ENCODE measurements at places on chromosomes 5 and 9.

DNA sequence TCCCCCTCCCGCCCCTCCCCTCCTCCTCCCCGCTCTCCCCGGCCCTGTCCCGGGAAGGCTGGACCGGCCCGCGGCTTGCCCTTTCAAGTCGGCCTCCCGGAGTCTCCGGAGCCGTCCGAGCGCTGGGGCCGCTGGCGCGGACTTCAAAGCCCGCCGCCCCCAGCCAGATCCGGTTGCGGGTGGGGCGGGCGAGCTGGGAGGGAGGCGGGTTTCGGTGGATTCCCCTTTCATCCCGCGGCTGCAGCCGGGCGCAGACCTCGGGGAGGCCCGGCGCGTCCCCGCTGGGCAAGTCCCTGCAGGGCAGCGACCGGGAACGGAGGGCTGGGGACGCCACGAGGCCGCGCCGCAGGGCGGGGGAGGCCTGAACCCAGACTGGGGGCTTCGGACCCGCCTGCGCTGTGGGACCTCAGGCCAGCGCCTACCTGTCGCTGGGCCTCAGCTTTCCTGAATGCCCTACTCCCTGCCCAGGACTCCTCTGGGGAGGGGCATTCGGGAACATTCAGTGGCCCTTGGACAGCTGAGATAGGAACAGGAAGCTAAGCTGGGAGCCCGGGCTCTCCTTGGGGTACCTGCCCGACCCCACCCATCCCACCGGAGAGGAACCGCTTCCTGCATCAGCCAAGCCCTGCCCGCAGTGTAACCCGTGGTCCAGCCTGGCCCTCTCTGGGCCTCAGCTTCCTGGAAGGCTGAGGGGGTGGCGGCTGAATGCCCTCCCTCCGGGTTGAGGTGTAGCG is 23.4 kb downstream of the C9orf50 start:
- DNase-seq = no peak

DNA sequence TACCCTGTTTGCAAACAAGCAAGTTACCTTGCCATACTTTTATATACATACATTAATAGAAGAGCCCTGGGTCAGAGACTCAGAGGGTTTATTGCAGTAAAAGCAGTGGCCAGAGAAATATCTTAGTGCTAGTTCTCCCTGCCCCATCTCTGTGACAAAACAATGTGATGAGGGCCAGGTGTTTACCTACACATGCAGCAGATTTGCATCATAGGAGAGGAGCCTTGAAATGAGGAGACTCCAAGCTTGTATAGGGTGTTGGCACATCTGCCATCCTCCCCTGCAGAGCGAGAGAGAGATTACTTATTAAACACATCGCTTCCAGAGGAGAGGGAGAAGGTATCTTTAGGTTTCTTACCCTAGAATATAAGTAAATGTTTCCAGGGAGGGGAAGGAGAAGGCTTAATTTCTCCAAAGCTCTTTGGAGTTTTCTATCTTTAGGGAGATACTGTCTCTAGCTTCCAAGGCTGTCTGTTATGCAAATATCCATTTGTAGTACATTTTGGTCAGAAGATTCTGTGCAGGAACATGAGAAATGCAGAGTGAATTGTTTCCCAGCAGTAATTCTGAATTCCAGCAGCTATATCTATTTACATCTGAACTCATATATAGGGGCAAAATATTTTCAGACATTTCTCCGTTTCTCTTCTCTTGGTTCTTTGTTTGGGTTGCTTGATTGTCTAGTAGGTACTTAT is 15.7 kb downstream of the FER start:
- DNase-seq = no peak

GRCh38 chr9:7439355-7439995 is 360.1 kb downstream of the DMAC1 start:
- no peak for DNase-seq

GRCh38 chr5:67059744-67060490 is 136.7 kb downstream of the CD180 start:
- no peak for DNase-seq

DNA sequence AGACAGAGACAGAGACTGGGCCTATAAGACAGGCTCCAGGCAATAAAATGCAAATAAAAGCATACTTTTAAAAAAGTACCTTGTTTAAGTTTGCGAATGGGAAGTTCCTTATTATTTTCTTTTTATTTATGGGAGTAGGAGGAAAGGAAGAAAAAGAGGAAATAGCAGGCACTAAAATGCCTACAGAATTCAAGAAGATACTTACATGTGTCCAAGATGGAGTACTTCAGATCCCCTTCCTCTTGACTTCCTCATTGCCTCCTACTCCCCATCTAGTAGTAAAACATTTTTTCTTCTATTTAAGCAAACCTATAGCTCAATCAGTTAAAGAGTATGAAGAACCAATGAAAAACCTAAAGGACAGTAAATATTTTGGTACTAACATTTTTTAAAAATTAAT is 24.8 kb downstream of the GKAP1 start:
- DNase-seq = no peak

GRCh38 chr9:99158629-99159028 is 53.7 kb downstream of the TGFBR1 start:
- no peak for DNase-seq

GRCh38 chr5:113061846-113062780 is 85.5 kb downstream of the DCP2 start:
- no peak for DNase-seq

- peak; percentile 78 for DNase-seq
Observed at GRCh38 chr5:168291342-168291963, at the start of gene WWC1. TSS of gene WWC1 (plus strand) at chr5:168291645. CDS start at chr5:168292153, 508 bp downstream.

DNA sequence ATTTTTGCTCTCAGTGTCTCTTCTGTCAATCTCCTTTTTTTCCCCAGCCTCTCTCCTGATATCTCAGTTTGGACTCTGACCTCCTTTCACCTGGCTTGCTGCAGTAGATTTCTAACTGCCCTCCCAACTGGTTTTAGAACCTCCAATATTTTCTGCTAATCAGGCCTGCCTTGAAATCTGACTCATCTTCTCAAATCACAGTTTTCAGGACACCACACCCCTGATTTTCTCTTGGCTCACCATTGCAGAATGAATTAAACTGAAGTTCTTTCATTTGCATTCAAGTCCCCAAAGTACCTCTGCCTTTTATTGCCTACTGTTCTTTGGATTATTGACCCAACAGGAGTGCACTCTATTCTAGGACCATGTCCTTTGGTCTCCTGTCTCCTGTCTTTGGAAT is 310.4 kb upstream of the TRPC7 start:
- no peak for DNase-seq

DNA sequence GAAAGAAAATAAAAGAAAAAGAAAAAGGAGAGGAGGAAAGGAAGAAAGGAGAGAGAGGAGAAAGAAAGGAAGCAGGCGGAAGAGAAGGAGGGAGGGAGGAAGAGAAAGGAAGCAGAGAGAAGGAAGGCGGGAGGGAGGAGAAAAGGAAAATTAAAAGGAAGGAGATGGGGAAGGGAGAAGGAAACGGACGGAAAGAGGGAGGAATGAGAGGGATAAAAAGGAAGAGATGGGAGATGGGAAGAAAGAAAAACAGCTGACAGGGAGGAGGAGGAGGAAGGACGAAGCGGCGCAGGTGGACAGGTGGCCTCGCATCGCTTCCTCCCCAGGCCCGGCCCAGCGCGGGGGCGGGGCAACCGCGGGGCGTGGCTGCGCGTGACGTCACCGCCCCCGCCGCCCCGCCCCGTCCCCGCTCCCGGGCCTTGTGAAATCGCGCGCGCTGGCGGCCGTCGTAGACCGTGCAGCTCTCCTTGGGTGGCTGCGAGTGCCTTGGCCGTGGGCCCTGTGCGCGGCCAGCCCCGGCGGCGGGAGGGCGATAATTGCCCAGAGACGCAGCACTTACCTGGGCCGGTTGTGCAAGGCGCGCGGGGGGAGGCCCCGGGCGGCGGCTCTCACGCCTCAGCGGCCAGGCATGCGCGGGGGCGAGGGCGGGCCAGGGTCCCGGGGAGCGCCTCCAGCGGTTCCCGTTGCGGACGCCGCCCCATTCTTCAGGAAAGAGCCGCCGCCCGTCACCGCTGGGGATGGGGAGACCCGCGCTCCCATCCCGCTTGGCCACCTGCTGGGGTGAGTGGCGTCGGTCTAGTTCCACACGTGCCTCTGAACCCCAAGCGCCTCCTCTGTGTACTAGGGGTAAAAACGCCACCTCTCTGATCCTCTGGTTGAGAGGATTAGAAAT is 49.6 kb upstream of the FOXE1 start:
- DNase-seq = peak; percentile 90

GRCh38 chr9:127912296-127912695 is 4.5 kb downstream of the ST6GALNAC4 start:
- DNase-seq = no peak

DNA sequence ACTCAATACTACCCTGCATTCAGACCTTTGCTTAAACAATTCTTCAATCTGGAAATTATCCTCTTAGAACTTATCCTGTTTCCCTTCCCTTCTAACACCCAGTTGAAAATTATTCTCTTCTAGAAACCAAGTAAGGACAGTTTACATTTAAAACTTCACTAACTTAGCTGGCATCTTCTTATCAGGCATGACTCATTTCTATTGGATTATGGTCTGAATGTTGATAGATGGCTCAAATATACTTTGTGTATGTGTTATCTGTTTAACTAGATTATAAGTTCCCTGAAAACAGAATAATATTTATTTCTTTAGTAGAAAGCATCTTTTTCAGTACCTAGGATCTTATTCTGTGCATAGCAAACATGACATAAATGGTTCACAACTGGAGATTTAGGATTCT is 161.9 kb downstream of the PPP2R2B start:
- DNase-seq = no peak

- DNase-seq = no peak
Observed at GRCh38 chr9:34230556-34230955, 51.7 kb downstream of the UBAP1 start.

DNA sequence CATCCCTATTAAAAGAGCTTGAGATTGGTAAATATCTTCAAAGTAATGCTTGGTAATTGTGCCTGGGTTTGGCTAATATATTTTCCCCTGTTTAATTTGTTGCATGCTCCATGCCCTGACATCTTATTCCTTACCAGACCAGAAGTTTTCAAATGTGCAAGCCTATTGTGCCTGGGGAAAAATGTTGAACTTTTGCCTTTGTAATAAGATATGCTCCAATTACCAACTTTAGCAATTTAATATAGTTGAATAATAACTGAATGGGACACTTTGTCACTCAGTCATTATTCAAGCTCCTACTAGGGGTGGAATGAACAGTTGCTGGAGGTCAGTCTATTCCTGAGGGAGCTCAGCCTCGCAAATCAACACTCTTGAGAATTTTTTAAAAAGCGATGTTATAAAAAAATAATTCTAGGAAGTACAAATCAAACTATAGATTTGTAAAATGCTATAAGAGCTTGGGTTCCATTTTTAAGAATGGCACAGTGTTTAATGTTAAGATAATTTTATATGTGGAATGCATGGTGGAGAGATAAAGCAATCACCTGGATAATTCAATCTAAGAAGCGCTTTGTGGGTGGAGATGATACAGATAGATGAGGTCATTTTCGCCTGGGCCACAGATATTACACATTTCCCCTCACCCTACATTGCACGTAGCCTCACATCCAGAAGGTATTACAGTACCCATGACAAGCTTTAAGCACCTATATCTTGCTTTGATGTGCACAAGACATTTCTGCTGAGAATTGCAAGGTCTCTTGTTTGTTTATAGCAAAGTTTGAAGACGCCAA is 231.8 kb downstream of the PIK3R1 start:
- DNase-seq = no peak

DNA sequence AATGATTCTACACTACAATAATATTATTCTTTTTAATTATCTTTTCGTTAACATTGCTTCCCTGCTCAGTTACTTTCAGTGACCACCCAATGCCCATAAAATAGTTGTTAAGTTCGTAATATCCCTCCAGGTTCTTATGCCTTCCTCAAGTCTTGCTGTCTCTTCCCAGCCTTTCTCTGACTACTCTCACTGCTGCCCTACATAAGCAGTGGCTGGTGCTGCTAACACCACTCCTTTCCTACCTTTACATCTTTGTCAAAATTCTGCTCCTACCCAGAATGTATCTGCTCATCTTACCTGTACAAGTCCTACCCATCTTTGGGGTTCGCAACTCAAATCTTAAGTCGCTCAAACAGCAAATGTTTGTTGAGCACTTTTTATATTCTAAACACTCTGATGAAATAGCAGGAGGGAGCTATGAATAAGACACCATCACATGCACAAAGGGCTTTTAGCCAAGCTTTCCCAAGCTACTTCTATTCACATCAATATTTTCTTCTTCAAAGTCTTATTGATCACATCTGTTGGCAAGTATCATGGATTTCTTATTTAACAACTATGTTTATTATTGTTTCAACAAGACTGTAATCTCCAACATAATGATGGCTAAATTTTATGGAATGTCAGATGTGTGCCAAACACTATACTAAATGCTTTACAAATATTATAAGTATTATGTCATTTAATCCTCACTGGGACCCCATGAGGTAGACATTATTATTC is 29.5 kb downstream of the SLC25A46 start:
- no peak for DNase-seq

DNA sequence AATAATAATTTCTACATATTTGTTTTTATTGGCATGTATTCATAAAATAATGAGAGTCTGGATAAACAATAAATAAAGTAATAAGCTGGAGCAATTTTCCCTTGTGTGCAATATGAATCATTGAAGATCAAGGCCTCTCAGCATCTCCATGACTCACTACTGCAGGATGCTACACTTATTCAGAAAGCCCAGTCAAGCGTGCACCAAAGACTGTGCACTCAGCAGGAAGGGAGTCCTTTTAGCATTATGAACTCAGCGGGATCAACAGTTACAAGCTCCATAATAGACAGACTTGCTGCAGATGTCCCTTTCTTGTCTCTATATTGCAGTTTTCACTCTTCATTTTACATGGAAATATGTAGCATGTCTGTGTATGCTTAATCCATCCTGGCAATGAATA is 485.3 kb downstream of the CDH9 start:
- peak; percentile 44 for DNase-seq

DNA sequence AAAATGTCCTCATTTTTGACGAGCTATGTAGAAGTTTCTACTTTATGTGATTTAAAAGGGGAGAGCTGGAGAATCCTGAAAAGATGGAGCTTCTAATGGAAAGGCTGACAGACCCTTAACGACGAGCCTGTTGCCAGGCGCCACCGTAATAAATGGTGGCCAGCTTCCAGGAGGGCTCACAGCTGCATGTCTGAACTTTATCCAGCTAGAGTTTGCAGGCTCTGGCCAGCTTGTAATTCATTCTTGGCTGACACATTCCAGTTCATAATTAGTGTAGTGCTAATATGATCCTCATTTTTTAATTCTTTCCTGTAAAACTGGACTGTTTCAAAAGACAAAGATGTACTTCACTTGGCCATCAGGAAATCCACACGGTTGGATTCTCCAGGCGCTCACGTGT is 246.7 kb downstream of the GAS1 start:
- DNase-seq = no peak

DNA sequence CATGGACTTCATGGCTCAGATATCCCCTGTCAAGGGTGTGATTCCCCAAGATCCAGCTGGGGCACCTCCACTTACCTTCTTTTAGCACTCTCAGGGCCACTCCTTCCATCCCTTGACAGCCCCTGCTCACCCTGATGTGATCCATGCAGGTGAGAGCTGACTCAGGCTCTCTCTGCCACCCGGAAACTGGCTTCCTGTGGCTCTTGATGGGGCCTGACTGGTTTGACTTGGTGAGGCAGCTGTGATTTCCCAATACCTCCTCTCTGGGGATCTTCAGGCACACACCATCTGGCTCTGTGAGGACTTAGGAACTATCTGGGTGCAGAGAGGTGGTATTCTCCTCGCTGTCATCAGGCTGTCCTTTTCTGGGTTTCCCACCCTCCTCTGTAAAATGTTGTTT is 7.9 kb upstream of the FAT2 start:
- no peak for DNase-seq

- no peak for DNase-seq
Observed at GRCh38 chr9:89431930-89432725, 65.8 kb downstream of the SEMA4D start.

- DNase-seq = no peak
Observed at GRCh38 chr9:121732886-121733285, 81.5 kb downstream of the DAB2IP start.
